ENCODE measurements at places on chromosomes 6 and 20.

- DNase-seq, result no peak
Observed at GRCh38 chr6:1039746-1040145, 272.2 kb upstream of the FOXQ1 start.

- no peak for DNase-seq
Observed at GRCh38 chr6:161161889-161162624, 111.8 kb downstream of the AGPAT4 start.

GRCh38 chr6:38573801-38574395, 65.8 kb downstream of the BTBD9 start:
- no peak for DNase-seq

DNA sequence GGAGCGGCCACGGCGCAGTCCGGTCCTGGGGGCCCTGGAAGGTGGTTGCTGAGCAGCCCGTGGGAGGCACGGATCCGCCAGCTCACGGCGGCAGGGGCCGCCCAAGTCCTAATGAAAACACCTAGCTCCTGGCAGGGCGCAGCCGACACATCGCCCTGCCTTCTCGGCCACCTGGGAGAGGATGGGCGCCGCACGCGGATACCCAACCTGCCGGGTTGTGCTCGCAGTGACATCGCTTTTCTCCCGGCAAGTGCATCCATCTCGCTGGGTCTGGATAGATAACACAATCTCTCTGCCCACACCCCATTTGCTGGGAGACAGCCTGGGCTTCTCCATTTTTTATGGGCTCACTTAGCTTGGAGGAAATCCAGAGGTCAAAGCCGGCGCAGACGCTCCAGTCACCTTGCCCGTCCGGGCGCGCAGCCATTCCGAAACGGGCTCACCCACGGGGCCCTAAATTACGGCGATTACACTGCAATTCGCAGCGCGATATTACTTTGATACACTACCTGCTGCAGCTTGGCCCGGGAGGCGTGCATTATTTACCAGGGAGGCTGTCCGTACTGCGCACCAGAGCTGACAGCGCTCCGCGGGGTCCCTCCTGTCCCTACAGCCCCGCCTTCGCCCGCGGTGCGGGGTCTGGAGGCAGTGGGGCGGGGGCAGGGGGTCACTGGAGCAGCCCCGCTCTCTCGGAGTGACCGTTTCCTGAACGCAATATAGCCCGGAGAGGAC, 36.2 kb upstream of the CCDC167 start:
- DNase-seq, result no peak

DNA sequence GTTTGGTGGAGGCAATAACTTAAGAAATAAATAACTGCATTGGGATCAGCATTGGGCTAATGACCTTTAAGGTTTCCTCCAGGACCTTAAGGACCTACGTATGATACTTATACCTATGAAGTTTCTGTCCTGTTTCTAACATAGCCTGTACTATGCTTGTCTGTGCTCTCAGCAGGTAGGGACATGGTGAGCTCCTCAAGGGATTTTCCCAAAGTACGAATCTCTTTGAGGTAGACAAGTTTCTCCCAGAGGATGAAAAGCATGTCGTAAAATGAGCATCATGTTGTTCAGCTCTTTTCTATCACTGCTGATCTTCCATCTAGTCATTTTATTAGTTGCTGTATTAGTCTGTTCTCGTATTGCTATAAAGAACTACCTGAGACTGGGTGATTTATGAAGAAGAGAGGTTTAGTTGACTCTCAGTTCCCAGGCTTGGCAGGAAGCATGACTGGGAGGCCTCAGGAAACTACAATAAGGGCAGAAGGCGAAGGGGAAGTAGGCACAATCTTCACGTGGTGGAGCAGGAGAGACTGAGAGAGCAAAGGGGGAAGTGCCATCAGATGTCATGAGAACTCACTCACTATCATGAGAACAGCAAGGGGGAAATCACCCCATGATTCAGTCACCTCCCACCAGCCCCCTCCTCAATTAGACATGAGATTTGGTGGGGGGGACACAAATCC, 77.8 kb upstream of the TGM3 start:
- DNase-seq, result no peak

- DNase-seq, result no peak
Observed at GRCh38 chr6:137489046-137490005, 4.9 kb downstream of the OLIG3 start.

GRCh38 chr6:155188707-155189496, 74.9 kb upstream of the CLDN20 start:
- peak; percentile 95 for DNase-seq

- DNase-seq, result no peak
Observed at GRCh38 chr20:48286601-48287000, 501.3 kb upstream of the SULF2 start.

GRCh38 chr6:96537726-96538125, 16.1 kb downstream of the UFL1 start:
- DNase-seq, result no peak

GRCh38 chr6:30590509-30590908, 19.3 kb downstream of the ABCF1 start:
- no peak for DNase-seq

- no peak for DNase-seq
Observed at GRCh38 chr6:68226460-68226859, 408.6 kb upstream of the ADGRB3 start.

DNA sequence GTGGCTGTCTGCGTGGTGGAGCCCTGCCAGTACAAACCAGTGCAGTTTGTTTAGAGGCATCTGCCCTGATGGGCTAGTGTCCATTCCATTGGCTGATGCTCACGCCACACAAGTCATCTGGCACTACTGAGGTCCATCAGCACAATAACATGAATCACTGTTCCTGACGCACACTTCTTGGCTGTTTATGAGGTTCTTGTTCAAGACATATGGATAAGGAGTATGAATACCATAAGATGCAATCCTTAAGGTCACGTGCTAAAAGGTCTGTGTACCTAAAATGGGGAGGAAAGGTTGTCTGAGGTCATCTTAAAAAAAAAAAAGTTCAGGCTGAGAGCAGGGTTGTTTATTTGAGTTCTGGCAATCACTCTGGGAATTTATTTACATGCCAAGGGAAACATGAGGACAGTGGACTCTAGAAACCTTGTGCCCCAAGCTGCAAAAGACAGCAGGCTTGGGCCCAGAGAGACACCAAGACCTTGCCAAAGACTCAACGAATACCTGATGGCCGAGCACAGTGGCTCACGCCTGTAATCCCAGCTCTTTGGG, 54.1 kb upstream of the SHLD1 start:
- DNase-seq, result no peak

DNA sequence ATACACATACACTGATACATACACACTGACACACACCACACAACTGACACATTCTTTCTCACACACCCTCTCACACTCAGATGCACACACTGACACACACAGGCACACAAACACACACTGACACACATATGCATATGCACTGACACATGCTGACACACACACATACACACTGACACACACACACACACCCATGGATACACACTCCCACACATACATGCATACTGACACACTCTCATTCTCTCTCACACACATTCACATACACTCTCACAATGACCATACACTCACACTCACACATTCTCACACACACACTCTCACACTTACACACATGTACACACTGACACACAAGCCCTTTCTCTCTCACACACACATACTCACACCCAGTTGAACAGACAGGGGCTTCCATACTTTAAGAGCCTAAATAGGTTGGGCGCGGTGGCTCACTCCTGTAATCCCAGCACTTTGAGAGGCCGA, 236.4 kb downstream of the LRFN2 start:
- no peak for DNase-seq

GRCh38 chr20:17620371-17621228, 50.7 kb downstream of the DSTN start:
- DNase-seq, result no peak

GRCh38 chr6:46407246-46407645, 84.0 kb downstream of the RCAN2 start:
- no peak for DNase-seq

GRCh38 chr6:55566036-55566710, 12.8 kb downstream of the HMGCLL1 start:
- no peak for DNase-seq

DNA sequence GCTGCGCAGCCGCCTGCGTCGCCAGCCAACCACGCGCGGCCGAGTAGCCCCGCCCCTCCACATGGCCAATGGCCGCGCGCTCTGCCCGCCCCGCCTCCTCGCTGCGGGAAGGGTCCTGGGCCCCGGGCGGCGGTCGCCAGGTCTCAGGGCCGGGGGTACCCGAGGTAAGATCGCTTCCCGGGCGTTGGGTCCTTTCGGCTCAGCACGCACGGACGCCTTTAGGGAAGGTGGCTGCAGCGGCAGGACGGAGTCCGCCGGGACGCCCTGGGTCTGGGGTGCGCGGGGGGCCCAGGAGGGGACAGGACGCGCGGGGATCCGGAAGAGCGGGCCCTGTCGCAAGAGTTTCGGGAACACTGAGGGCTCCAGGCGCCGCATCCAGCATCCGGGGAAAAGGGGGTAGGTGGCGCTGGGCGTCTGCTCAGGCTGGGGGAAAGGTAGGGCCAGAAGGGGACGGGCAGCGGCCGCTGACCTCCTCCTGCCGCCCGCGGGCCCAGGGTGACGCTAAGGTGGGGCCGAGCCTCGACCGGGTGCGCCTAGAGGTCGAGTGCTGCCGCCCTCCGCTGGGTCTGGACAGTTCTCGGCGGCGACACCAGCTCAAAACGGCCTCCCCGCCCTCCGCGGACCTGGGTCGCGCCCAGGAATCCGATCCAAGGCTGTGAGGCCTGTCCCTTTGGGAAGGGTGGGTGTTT, at the start of gene MAVS:
Gene MAVS (plus strand): TSS at position 95 of the 689 bp plus-strand sequence. CDS start 7,791 bp downstream, outside the sequence.
- DNase-seq, result peak; percentile 29

DNA sequence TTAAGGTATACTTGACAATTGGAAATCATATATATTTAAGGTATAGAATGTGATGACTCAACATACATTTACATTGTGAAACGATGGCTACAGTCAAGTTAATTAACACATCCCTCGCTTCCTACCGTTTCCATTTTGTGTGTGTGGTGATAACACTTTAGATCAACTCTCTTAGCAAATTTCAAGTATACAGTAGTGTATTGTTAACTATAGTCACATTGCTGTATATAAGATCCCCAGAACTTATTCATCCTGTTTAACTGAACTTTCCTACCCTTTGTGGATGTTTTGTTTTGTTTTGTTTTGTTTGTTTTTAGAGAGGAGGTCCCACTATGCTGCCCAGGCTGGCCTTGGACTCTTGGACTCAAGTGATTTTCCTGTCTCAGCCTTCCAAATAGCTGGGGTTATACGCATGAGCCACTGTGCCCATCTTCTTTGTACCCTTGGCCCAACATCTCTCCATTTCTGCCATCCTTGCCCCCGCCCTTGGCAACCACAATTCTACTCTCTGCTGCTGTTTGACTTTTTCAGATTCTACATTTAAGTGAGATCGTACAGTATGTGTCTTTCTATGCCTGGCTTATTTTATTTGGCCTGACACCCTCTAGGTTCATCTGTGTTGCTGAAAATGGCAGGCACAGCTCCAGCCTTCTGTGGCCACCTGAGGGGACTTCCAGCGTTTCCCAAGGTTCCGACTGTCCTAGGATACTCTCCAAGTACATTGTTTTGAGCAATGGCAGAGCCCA, 90.5 kb upstream of the SNX9 start:
- no peak for DNase-seq

GRCh38 chr20:43958626-43959025, 44.0 kb downstream of the TOX2 start:
- DNase-seq, result no peak

DNA sequence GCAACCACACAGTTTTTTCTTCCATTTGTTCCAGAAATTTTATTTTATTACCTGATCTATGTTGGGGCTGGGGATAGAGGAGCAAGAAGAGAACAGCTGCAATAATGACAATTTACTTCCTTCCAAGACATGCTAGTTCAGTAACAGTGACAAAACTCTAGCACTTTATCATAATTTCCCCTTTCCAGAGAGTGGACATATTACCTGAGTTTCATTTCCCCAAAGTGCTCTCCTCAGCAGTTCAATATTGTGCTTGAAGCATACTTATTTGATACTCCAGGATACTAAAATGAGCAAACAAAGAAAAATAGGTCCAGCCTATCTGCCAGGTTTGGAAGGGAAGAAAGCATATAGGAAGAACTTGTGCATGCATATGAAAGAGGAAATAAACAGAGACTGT, 157.7 kb downstream of the ID4 start:
- no peak for DNase-seq

- DNase-seq, result no peak
Observed at GRCh38 chr6:71460933-71461332, 172.3 kb downstream of the OGFRL1 start.

- no peak for DNase-seq
Observed at GRCh38 chr20:47524015-47524784, 22.5 kb downstream of the NCOA3 start.

- DNase-seq, result no peak
Observed at GRCh38 chr6:37638414-37639341, 59.0 kb downstream of the MDGA1 start.

- DNase-seq, result no peak
Observed at GRCh38 chr6:119210596-119210995, 132.1 kb upstream of the FAM184A start.

GRCh38 chr6:72861935-72862432, 240.1 kb downstream of the KCNQ5 start:
- DNase-seq, result no peak

GRCh38 chr6:158061361-158061708, 79.7 kb downstream of the SYNJ2 start:
- no peak for DNase-seq

- DNase-seq, result peak; percentile 76
Observed at GRCh38 chr6:134436281-134436815, 118.4 kb upstream of the SGK1 start.

- no peak for DNase-seq
Observed at GRCh38 chr20:62792182-62792939, 3.9 kb upstream of the MRGBP start.

- no peak for DNase-seq
Observed at GRCh38 chr20:10519361-10520046, 84.4 kb downstream of the SLX4IP start.

DNA sequence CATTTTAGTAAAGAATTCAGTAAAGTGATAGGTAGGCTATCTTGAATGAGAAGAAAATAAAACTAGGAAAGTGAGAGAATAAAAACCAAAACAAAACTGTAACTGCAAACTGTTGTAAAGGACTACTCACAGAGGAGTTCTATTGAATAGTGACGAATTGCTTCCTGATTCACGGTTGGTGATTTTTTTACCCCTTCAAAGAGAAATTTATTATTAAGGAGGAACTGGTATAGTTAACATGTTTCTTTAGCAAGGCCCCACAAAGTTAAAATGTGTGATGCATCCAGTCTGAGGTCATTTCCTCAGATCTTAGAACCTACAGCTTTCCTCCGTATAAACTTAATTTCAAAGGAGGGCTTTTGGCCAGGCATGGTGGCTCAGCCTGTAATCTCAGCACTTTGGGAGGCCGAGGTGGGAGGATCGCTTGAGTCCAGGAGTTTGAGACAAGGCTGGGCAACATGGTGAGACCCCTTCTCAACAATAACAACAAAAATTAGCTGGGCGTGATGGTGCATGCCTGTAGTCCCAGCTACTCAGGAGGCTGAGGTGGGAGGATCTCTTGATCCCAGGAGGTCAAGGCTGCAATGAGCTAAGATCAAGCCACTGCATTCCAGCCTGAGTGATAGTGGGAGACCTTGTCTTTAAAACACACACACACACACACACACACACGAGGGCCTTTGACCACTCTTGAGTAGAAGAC, 8.3 kb downstream of the PRDM1 start:
- DNase-seq, result no peak
